ENCODE measurements at places on chromosomes 5 and 9.

GRCh38 chr9:696332-697323, 144.9 kb upstream of the DMRT1 start:
- no peak for DNase-seq

- DNase-seq, result no peak
Measured at GRCh38 chr5:178442405-178443257, 147.6 kb downstream of the COL23A1 start.

- peak; percentile 46 for DNase-seq
Measured at GRCh38 chr5:125550274-125550673, 803.8 kb upstream of the ZNF608 start.

DNA sequence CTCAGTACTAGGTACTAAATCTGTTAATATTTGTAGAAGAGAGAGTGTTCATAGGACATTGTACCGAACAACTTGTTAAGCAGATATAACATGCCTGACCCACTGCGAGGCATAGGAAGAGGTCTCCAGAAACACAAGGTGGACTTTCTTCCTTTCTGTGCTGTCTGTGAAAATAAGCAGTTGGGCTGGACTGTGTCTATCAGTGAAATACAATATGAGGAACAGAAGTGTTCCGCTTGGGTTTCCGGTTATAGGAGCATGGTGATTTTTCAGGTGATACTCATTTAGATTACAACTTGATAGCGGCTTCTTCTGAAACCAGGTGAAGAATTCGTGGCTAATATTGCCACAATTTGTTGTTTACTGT, 60.9 kb upstream of the TLR4 start:
- DNase-seq, result no peak

DNA sequence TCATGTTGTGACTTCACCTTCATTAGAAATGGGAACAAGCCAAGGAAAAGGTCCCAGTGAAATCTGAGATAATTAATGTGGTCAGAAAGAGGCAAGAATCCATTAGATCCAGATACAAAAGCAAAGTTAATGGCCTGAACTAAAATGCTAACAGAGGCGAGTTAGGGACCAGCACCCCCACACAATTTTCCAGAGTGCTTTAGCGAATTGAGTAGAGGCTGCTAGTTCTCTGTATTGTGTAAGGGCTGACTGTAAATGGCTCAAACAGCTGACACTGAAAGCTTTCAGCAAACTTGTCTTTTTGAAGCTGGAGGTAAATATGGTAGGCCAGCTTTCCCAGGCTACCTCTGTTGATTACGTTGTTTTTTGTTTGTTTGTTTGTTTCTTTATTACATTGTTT, 75.5 kb downstream of the CSNK1A1 start:
- DNase-seq, result no peak

DNA sequence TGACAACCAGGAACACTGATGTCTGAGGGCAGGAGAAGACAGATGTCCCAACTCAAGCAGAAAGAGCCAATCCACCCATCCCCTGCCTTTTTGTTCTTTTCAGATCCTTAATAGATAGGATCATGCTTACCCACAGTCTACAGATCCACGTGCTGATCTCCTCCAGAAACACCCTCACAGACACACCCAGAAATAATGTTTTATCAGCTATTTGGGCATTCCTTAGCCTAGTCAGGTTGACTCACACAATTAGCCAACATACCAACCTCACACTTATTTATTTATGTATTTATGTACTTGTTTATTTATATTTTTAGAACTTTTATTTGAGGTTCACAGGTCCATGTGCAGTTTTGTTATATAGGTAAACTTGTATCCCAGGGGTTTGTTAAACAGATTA, 151.5 kb upstream of the IL12B start:
- DNase-seq, result no peak

- DNase-seq, result no peak
Measured at GRCh38 chr5:6814816-6815215, 101.6 kb downstream of the TENT4A start.
